Heart right ventricle (tissue), 16 donors: ENCODE measurements at places on chromosomes 6 and 20. TPM values are rescaled to one million over a fixed set of nuclear protein-coding genes. Genes with fewer than 3 reads are reported as not detected.

DNA sequence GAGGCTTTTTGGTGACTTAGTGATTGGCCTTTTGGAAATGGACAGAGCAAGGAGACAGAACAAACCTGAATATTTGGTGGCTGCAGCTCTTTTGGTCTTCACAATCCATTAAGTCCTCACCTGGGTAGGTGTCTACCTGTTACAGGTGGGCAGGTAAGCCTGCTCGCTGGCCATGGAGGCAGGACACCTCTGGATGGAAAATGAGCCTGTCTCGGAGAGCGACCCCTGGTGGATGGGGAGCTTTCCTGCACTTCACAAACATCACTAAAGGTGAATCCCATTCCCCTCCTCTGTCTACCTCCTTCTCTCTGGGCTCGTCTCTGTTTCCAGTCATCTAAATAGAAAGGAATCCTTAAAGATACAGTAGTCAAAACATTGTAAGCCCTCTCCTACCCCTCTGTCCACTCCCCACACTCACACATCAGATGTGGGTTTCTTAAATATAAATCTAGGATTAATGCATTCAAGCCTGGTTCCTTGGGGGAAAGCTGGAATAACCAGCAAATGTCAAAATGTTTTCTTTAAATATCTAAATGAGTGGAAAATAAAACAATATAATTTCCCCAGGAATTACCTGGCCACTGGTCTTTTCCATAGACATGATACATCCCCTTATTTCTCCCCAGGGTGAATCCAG, 304.9 kb downstream of the CDH26 start:
- DNase-seq, result no peak

DNA sequence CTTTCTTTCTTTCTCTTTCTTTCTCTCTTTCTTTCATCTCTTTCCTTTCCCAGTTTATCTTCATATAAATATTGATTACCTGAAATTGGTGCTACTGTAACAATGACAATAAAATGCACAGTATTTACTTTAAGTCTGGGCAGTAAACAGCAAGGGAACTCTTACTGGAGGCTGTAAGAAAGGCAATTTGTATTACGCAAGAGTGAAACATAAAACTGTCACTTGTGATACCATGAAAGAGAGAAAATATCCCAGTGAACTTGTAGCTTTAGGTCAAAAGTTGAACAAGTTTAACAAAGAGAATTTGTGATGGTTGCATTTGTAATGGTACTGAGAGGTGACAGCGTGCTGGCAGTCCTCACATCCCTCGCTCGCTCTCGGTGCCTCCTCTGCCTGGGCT, 80.0 kb downstream of the EYS start:
- DNase-seq, result no peak

GRCh38 chr6:42498473-42499128, 46.9 kb upstream of the TRERF1 start:
- DNase-seq, result peak; percentile 11

DNA sequence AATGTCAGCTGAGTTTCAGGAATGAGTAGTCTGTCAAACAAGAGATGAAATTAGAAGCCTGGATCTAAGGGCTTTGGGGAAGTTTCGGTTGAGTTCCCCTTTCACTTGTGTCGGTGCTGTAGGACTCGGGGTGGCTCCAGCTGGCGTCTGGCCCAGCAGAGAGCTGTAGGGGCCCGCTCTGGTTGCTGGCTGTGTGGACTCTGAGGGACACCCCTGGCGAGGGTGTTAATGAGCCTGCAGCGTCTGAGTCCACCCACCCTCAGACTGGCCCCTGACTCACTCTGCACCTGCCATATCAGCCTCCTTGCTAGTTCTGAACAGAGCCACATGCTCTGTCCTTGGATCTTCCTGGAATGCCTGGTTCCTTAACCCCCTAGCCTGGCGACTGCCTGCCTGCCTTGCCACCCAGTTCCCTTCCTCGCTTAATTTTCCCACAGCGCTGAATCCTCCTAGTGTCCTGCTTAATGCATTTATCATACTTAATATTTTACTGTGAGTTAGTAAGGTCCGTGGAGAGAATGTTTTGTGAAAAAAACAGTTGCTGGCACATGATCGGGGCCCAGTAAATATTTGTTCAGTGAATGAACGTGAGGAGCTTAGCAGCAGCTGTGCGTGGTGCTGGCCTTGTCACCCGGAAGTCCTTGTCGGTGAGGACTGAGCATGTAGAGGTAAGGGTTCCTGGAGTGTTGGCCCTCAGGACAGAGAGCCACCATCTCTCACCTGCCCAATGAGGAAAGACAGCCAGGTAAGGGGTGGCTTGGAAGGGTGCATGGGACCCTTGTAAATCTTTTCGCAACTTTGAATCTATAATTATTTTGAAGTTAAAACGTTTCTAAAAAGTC, 1.6 kb downstream of the DNAJC5 start:
- DNase-seq, result peak; percentile 45

DNA sequence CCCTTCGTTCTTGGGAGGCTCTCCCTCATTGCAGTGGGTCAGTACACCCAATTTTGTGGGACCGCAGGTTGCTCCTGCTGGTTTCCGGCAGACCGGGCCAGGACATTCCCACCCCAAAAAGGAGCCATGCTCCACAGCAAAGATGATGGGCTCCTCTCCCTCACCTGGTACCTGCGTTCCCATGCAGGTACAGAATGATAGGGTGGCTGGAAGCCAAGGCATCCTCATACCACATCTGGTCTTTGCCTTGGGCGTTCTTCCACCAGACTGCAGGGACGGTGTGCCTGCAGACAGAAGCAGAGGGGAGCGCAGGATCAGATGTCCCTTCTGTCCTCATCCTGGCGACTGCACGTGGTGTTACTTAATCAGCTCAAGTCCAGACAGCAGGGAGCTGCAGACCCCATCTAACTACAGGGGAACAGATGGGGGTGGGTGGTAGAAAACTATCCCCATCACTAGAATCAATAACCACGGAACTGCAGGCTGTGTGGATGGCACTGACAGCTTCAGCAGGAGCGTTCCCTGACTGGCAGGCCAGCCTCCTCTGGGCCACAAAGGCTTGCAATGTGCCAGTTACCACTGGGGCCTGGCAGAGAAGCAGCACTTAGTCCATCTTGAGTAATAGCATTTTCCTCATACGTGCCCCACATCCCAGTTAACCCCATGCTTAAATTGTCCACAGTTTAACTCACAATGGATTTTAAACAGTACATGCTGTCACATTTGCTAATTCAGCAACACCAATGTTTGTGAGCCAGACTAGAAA, 70.4 kb downstream of the ABHD12 start:
- no peak for DNase-seq

DNA sequence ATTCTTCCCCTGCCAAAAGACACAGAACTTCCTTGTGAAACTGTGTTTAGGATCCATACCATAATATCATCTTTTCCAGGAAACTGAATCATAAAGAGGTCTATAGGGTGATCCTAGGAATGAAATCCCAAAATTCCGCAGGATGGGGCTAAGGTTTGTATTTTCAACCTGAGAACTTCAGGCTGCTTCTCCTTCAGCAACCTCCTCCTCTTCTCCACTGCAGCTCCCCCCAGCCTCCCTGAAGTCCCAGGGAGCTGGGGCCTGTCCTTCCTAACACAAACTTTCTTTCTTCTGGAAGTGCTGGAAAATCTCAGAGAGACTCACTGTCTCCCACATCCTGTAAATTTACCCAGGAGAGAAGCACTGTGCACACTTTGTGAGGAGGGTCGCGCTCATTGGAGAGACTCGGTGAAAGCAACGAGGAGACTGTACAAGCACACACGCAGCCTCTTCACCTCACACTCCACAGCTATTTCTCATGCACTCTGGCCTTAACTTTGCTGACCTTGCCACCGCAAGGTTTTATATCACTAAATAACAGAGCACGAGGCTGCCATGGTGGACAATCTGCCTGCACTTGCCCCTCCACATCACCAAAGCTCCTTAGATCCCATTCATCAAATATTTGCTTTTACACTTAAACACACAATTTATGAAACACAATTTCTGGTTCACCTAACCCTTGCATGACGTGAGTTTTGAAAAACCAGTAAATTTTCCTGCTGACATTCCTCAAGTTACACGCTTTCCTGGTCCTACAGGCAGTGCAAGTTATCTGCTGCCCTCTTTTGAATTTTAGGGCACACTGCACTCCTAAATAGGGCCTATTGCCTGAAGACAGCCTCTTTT, 14.3 kb downstream of the ID4 start:
- no peak for DNase-seq

DNA sequence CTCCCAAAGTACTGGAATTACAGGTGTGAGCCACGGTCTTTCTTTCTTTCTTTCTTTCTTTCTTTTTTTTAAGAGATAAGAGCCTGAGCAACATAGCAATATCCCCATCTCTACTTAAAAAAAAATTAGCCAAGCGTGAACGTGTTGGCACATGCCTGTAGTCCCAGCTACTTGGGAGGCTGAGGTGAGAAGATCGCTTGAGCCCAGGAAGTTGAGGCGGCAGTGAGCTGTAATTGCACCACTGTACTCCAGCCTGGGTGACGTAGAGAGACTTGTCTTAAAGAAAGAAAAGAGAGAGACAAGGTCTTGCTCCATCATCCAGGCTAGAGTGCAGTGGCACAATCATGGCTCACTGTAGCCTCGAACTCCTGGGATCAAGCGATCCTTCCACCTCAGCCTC, 162.0 kb upstream of the MLN start:
- DNase-seq, result no peak

DNA sequence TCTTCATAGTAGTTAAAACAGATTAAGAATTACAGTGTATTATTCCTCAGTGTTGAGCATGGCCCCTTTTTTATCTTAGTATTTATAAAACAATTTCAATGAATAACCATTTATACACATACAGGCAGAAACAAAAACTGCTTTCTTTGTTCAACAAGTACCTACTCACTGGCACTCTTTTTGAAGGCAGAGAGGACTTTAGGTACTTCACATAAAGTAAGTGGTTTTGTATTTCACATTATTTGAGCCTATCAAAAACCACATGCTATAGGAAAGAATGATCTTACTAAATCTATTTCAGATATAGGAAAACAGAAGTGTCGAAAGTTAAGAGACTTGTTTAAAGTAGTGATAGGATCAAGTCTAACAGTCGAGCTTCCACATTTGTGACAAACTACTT, 73.8 kb downstream of the PRKN start:
- no peak for DNase-seq

GRCh38 chr6:321158-321438, 28.8 kb downstream of the DUSP22 start:
- DNase-seq, result no peak

DNA sequence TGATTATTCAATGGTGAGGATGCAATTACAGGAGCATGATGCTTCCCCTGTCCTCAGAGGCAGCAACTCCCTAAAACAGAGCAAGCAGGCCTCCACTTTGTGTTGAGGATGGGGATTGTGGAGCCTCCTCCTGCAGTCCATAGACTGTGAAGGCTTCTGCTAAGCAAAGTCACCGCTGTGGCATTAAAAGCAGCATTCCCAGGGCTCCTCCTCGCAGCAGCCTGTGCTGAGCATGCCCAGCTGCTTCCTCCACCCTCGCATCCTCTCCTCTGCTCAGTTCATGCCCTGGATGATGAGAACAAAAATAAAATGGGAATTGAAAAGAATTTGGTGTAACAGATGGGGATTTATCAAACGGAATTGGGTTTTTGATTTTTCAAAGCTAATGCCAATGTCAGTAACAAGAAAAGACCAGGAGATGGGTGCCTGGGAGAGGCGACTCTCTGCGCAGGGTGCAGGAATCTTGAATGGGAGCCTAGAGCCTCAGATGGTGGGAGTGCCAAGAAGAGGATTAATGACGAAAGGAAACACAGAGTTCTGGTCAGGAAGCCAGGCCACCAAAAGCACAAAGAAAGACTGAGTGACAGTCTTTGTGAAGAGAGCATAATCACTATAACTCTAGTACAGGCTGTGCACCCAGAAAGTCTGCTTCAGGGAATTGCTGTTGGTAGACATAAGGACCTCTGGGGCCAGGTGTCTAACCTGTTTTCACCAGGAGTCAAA, 347.6 kb downstream of the TPBG start:
- DNase-seq, result no peak

DNA sequence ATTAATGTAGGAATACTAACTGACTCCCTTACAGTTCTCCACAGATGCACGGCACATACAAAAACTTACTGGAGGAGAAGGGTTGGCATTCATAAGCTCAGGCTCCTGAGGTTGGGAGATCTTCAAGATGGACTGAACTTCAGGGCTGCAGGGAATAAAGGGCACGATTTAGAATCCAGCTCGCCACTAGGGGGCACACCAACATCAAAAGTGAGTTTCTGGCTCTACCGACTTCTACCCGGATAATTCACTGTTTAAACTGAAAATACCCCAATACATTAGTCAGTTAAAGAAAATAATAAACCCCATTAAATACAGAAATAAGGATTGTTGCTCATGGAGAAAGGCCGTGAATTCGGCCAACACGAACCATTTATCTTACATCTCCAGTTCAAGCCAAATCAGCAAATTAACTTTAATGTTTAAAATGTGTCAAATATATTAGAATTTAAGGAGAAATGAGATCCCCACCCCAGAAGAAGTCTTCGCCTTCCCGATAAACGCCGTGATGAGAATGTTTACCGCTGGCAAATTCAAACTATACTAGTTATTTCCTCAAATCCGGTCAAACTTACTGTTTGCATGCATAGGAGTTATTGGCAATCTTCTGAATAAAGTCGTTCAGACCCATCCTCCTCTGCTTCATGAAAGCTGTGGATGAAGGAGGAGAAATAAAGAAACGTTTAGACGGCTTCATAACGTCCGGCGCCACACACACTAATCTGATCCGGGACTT, 121.7 kb upstream of the SLC2A12 start:
- peak; percentile 90 for DNase-seq

The ERMARD gene
- 38.5 TPM for polyA plus RNA-seq

The PTCRA gene
- polyA plus RNA-seq, result not detected

The SCUBE3 gene
- 5.6 TPM for polyA plus RNA-seq

The LY6G5B gene
- 7.3 TPM for polyA plus RNA-seq

The ARFGEF3 gene
- 0.73 TPM for polyA plus RNA-seq

The PCMT1 gene
- polyA plus RNA-seq, result 33.3 TPM

The TRDN gene
- polyA plus RNA-seq, result 1,141 TPM

The IL17F gene
- polyA plus RNA-seq, result not detected

The CGA gene
- not detected for polyA plus RNA-seq

The SMIM13 gene
- polyA plus RNA-seq, result 8.3 TPM
